ENCODE measurements at places on chromosomes 5 and 9. TPM values are rescaled to one million over a fixed set of nuclear protein-coding genes. Genes with fewer than 3 reads are reported as not detected.

Gene SRP19
- 71.0 TPM for polyA plus RNA-seq

Gene CFAP157
- 0.84 TPM for polyA plus RNA-seq

- DNase-seq, result no peak
These were observed 76.5 kb downstream of the COL5A1 start for GRCh38 chr9:134717924-134718645.

Gene DDX4
- polyA plus RNA-seq, result 0.10 TPM

DNA sequence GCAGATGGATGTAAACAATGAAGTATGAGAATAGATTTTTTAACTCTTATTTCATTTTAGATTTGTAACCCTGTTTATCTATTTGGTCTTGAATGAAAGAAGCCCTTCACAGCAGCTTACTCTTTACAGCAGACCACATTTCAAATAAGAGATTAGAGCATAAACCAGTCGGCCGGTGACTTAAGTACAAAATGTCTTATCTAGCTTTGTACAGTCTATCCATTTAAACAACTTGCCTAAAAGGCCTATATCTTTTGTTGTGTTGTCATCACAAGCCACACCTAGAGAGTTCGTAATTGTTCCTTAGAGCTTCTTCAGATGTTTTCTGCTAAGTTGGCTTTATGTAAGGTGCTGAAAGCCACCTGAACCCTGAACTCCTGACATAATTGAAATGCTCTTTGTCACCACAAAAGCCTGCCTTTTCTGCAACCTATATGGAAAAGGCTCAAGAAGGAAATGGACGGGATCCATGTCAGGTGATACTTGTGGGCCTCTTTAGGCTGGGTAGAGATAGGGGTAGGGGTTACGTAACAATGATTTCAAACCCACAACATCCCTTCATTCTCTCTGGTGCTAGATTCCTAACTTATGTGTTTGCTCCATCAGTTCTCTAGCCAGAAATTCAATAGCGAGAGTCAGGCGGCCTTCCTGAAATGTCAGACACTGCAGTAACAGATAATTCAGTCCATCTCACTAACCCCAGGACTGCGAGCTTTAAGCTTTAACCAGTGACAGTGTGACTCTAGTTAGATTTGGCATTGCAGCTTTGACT lies 162.5 kb downstream of the CD180 start:
- DNase-seq, result peak; percentile 84

Gene SLC22A4
- polyA plus RNA-seq, result 9.6 TPM

GRCh38 chr5:79181419-79182022 lies 54.4 kb upstream of the JMY start:
- no peak for DNase-seq

DNA sequence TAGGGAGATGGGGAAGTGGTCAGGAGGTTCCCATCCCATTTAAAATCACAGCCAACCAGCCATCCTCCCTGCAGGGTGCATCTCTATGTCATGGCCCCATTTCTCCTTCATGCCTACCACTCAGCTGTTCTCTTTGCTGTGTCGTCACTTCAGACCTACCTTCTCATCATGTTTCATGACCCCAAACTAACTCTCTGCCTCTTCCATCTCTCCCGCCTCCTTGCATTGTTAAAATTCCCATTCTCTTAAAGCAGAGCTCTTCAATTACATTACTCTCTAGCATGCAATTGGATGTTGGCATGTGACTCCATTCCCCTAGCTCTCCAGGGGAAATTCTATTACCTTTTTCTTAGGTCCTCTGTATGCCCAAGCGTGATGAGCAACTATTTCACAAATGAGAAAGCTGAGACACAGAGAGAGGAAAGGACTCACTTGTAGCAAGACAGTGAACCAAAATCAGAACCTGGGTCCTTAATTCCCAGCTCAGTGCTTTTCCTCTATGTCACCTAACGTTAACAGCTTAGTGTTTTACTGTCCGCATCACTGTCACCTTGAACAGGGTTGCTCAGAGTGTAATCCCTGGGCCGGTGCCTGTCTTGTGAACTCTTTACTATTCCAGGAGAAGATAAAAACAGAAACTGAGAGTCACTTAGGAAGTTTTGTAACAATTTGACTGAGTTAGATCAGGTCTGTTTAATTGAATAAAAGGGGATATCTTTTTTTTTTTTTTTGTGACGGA lies 28.1 kb downstream of the PDE6A start:
- no peak for DNase-seq

DNA sequence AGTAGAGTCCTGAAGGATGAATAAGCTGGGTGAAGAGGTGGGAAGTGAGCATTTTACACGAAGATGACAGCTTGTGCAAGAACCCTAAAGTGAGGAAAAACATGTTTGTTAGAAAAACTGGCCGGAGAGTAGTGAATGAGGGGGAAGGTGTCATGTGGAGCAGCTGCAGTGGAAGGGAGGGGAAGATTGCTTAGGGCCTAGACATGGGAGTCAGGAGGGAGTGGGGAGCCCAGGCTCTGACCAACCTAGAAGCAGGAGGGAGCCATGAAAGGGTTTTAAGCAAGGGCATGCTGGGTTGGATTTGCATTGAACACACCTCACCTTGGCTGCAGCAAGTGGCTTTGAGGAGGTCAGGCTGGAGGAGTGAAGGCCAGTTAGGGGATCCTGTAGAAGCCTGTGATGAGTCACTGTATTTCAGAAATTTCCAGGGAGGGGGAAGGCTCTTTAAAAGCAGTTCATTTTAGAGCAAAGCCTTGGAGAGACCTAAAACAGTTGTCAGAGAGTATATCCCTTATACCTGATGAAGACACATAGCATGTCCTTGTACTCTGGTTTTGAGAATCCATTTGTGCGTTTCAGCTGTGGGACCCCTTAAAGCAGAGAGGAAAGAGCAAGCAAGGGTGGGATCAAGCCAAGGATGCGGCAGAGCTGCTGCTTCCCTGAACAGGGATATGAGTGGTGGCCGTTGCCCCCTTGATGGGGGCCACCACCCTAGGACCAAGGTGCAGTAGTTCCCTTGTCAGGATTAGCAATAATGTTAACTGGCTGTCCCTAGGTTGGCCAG lies 45.4 kb downstream of the ANGPTL2 start:
- DNase-seq, result no peak

DNA sequence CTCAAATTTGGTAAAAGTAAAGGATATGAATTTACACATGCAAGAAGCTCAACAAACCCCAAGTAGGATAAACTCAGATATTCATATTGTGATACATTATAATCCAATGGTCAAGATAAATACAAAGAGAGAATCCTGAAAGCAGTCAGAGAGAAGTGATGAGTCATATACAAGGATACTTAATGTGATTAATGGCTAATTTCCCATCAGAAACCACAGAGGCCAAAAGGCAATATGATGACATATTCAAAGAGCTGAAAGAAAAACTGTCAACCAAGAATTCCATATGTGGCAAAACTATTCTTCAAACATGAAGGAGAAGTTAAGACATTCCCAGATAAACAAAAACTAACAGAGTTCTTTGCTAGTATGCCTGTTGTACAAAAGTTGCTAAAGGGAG lies 19.5 kb upstream of the IRF1 start:
- DNase-seq, result no peak

DNA sequence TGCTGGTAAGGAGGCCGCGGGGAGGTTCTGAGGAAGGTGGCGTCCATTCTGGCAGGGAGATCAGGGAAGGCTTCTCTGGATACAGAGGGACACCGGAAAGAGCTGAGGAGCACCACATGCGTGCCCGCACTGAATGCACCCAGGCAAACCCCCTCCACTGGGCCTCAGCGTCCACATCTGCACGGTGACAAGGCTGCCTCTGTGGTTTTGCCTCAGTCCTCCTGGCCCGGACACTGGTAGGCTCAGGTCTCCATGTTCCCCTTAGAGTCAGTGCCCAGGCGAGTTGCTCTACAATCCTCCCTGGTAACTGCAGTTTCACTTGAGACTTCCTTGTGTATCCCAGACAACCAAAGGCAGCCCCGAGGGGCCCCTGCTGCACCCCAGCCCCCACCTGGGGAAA lies 173.3 kb downstream of the MELK start:
- no peak for DNase-seq

- DNase-seq, result peak; percentile 70
These were observed 666 bp downstream of the SNX30 start for GRCh38 chr9:112751056-112751795.

Gene SURF4
- polyA plus RNA-seq, result 232 TPM

DNA sequence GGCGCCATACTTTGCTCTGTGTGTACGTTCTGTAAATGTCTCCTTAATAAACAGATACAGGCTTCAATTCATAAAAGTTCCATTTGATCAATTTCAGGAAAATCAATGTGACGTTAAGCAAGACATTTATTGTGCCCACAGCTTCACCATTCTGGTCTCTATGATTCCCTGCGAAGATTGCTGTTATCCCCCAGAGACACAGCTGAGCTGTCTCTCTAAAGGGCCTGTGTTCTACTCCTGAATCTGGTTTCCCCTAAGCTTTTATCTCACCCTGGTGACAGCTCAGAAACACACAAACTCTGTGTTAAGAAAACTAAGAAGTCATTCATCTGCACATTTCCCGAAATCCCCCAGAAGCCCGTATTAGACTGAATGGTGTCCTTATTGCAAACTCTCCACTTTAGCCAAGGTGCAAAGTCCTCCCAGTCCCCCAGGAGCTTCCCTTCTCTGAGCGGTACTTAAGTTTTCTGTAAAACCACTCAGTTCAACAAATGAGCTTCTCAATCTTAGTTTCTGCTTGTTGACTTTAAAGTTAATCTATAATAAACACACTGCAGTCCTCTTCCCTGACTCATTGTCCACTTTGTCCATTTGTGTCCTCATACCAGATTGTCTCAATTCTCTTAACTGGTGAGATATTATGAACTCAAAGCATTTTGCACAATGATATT lies 1.4 kb upstream of the C5orf15 start:
- DNase-seq, result peak; percentile 23

DNA sequence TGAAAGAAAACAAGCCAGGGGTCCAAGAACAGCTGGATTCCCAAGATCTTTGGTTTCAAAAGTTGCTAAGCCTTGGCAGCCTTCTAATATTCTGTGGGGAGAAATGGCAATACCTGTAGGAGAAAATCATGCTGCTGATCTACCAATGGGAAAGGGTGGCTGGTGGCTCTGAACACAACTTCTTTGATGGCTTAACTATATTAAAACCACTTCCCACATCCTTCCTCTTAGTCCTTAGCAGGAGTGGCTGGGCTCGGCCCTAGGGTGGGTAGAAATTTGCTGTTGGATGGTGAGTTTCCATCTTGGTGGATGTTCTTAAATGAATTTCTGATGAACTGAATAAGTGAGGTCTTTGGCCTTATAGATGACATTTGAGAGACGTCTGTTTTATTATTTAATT lies 19.5 kb upstream of the FBXL7 start:
- DNase-seq, result no peak

Gene SHROOM1
- 15.9 TPM for polyA plus RNA-seq

- no peak for DNase-seq
These were observed 48.3 kb downstream of the PRRC1 start for GRCh38 chr5:127565586-127566270.

DNA sequence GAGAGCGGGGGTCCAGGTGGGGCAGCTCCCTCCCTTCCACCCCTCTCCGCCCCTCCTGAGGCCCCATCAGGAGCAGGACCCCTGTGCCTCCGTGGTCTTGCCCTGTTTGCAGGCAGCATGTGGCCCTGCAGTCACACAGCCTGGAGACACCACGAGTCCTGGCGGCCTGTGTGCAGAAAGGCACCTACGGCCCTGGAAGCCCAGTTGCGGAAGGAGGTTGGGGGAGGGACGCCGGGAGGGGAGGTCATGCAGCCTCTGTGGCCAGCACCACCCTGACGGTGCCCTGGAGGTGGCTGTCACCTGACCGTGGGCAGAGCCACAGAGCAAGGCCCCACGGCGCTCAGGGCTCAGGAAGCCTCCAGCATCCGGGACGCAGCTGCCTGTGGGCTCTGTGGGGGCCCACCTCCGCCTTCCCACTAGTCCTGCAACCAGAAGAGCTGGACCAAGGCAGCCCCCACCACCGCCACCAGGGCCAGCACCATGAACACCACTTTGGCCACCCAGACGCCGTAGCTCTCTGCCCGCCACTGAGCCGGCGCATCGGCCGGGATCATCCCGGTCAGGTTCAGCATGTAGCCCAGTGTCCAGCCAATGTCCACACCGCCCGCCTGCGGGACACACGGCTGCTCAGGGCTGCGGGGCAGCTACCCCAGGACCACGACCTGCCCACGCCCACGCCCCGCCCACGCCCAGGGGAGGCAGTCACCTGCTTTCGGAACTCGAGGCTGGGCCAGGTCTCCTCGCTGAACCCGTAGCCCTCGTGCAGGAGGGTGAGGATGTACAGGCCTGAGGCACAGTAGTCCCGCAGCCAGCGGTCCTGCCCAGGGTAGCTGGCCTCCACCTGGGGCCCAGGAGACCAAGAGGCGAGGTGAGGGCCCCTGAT lies 6.4 kb downstream of the ENTPD8 start:
- no peak for DNase-seq

GRCh38 chr5:43313854-43314457 lies 744 bp upstream of the HMGCS1 start:
- no peak for DNase-seq

DNA sequence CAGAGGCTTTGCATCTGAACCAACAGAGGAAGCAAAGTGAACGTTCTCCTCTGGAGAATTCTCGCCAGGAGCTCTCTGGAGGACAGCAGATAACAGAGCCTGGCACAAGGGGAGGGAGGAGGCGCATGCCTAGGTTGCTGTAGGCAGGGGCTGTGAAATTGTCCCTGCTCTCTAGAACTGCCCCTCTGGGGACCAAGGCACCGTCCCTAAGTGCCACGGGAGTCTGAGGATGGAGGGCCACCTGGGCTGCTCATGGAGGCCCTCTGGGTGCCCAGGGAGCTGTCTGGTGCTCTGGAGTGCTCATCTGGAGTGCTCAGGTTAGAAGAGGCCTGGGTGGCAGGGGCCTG lies 77.6 kb downstream of the CACNA1B start:
- DNase-seq, result no peak

All from large intestine (tissue), 12 donors.